NCI-H2227 treated with DMSO at 0.1 percent for 48 hours (cell line): ENCODE measurements at places on chromosomes 5 and 9.
A peak's percentile ranks its signal among the peaks of the same experiment; 100 is the strongest.

DNA sequence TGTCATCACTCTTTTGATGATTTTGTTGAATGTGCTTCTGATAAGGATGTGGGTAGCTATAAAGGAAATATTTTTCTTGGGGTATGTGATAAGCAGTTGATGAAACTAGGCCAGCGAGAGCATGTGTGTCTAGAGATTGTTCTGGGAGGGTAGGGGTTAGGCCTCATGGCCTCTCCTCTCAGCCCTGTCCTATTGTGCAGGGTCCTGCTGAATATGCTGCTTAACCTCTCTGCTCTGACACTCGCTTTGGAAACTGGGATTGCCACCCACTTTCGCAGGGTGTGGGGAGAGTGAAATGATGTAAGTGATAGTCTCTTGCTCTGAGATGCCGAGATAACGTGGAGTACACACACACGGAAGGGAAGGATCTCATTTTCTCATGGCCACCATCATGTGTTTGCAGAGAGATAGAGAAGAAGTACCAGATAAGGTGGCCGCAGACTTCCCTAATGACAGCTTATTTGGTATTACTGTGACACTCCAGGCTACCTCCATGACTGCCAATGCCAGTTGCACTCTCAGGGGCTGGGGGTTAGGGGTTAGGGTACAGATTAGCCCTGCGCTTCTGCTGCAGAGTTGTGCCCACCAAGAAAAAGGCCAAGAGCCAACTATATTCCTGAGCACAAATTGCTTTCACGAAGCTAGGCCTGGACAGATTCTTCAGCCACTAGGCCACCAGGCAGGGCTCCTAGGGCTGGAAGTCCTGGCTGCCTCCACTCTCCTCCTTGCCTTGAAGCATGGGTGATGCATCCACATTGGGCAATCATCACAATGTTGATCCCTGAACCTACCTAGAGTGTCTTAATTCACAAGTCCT is 25.2 kb upstream of the TNFAIP8 start:
- no peak for DNase-seq

- no peak for DNase-seq
These were observed 32.8 kb downstream of the TUT7 start for GRCh38 chr9:86321373-86321772.

- no peak for DNase-seq
These were observed 463.1 kb downstream of the NR2F1-AS1 start for GRCh38 chr5:93117751-93118531.

DNA sequence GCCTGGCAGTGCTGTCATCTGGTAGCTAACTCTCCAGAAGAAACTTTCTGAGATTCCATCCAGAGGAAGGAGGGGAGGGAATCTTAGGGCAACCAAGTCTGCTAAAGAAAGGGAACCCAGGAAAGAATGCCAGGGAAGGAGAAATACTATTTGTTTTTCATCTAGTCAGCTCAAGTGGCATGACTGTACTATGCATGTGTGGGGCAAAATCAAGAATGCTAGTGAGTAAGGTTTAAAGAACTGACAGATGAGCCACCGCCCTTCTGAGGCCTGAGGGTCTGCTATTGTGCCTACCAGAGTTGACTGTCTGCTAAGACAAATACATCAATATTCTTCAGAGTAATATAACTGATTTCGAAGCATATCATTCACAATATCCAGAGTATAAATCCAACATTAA is 204.2 kb downstream of the SLC12A2 start:
- no peak for DNase-seq

- no peak for DNase-seq
These were observed 58.2 kb downstream of the F2RL2 start for GRCh38 chr5:76565009-76565408.

DNA sequence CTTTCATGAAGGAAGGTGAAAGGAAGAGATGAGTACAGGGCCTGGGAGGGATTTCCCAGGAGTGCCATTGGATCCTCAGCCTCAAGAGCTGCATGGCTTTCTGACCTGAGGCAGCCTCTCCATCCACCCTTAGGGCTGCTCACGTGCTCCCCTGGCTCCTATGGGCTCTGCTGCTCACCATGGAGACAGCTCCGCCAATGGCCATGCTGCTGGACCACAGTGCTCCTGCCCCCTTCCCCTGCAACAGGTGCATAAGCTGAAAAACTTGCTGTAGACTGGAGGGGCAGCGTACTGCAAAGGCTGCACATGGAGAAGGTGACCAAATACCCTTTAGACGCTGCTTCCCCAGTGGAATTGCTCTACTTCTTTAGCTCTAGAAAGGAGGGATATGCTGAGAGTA is 112.7 kb upstream of the PANK3 start:
- DNase-seq, result no peak

- no peak for DNase-seq
These were observed 18.7 kb downstream of the HK3 start for GRCh38 chr5:176880366-176881020.

DNA sequence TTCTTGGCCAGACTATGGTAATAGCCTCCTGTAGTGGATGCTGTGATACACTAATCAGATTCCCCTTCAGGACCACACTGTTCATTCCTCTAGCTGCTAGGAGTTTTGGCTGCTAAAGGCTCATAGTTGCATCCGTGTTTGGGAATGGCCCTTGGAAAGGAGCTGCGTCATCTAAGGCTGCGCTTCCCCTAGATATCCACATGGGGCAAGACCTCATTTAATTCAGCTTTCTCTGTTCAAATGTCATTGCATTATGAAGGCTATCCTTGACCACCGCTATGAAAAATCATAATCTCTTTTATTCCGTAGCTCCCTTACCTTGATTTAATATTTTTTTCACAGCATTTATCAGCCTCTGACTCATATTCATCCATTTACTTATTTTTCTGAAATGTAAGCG is 258.3 kb upstream of the NR4A3 start:
- DNase-seq, result no peak

GRCh38 chr9:132238992-132239391 is 77.1 kb downstream of the NTNG2 start:
- DNase-seq, result no peak

GRCh38 chr9:124602204-124602603 is 95.0 kb upstream of the NR5A1 start:
- no peak for DNase-seq

GRCh38 chr9:112047538-112048066 is 127.5 kb downstream of the SUSD1 start:
- no peak for DNase-seq

DNA sequence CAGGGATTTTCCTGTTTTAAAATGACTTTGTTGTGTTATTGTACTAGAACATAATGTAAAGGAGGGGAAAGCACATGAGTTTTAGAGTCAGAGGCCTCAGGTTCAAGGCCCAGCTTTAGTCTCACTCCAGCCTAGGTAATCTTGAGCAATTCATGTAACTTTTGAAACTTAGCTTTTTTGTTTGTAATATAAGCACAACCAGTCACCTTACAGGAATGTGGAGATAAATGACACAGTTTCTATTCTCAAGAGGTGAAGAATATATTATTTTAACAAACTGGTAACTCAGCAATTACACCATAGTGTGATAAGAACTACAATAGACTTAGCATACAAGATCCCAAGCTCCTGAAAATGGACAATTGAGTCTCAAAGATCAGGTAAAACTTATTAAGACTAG is 51.2 kb downstream of the ADAMTS19 start:
- no peak for DNase-seq

DNA sequence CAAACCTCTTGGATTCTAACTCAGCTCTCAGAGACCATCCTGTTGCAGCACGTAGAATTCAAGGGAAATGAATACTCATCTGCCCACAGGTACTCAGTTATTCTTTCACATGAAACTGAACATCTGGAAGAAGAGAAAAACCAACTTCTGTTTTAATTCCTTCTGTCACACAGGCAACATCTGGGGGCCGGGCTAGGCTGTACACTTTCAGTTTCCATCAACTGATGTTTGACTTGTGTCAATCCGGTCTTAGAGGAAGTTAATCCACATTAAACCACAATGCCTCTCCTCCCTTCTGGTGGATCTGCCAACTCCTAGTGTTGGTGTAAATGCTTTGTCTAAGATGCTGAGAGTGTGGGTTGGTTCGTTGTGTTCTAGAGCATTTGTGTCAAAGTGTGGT is 17.6 kb downstream of the DMRT3 start:
- no peak for DNase-seq

- peak; percentile 77 for DNase-seq
These were observed 465.5 kb downstream of the DNAH5 start for GRCh38 chr5:13478831-13479465.

- DNase-seq, result no peak
These were observed 141.4 kb upstream of the PANK3 start for GRCh38 chr5:168720575-168720974.

DNA sequence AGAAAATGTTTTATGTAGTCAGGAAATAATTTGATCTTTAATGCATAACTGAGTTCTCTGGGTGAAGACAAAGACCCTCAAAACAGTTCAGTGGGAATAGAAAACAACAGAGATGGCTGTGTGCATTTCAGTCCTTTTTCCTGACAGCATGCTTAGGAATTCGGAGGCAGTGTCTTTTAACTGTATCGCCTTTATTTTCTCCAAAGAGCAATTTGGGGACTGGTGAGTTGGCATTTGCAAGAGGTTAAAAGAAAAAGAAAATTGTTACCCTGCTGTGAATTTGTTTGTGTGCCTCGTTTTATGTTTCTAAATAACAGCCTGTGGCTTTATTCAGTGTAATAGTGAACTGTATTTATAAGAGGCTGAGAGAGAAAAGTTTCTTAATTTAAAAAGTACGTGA is 227.8 kb upstream of the DMAC1 start:
- peak; percentile 24 for DNase-seq

- DNase-seq, result no peak
These were observed 18.9 kb upstream of the VLDLR start for GRCh38 chr9:2602704-2603116.

GRCh38 chr9:98506422-98507054 is 202.2 kb downstream of the GABBR2 start:
- DNase-seq, result no peak

- DNase-seq, result peak; percentile 10
These were observed 2.4 kb upstream of the SMC2 start for GRCh38 chr9:104091708-104092107.

- no peak for DNase-seq
These were observed 50.9 kb downstream of the JAKMIP2 start for GRCh38 chr5:147731431-147732290.

DNA sequence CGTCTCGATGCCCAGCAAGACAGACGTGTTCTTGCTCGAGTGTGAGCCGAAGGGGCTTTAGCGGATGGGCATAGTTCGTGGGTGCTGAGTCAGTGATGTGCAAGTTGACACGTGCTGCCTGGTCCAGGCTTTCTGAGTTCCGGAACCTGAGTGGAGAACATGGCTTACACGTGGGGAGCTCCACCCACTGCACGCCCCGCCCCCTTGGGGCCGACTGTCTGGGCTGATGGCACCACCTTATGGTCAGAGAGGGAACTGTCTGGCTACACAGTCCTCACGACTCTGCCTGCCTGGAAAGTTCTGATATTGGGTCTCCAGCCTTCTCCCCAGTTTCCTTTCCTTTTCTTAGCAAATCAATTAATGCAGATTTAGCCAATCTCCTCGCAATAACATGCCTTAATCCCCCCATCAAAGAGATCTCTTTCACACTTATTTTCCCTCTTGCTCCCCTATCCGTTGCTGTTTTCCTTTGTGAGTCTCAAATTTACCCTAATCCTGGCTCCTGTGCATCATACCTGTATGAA is 3.8 kb upstream of the STC2 start:
- no peak for DNase-seq

GRCh38 chr5:159198063-159199036 is 11.0 kb downstream of the RNF145 start:
- DNase-seq, result no peak

- no peak for DNase-seq
These were observed 206.1 kb upstream of the ZNF608 start for GRCh38 chr5:124952566-124952965.

DNA sequence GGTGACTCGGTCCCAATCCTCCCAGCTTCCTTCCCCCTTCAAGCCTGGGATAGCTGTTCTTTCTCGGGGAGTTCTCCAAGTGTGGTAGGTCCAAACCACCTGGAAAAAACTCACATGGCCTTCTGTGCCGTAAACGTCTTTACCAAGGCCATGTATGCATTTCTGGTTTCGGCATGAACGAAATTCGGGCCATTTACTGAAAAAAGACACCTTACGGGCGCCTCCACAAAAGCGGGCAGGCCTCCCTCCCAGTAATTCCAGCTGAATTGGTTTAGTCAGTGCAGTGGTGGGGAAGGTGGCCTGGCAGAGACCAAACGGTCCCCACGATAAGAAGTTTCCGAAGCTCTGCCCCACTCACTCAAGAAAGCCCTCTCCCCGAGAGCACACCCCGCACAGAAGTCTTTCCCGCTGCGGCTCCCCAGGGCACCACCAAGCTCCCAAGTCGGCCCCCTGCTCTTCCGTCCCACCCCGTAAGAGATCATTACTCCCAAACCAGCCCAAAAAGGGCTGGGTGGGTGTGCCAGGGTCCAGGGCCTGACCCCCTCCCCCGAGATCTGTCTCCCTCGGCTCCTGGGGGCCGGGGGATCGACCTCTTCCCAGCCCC is 86.3 kb upstream of the MELK start:
- no peak for DNase-seq

DNA sequence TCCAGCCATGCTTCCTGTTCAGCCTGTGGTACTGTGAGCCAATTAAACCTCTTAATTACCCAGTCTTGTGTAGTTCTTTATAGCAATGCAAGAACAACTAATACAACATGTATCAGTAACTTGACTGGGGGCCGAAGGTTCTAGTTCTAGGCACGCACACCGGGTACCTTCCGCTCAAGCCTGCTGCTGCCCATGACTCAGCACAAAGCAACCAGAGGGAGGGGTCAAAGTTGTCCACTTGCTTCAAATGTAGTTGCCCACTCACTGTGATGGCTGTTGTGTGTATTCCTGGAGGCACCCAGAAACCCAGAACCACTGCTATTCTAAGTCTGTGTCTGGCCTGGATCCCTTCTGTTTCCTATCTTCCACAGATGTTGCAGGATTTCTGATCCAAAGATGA is 222.6 kb downstream of the FRMD3 start:
- no peak for DNase-seq

GRCh38 chr5:91586232-91586631 is 203.1 kb upstream of the ARRDC3 start:
- no peak for DNase-seq

GRCh38 chr5:68770551-68770950 is 323.3 kb upstream of the SLC30A5 start:
- DNase-seq, result no peak

DNA sequence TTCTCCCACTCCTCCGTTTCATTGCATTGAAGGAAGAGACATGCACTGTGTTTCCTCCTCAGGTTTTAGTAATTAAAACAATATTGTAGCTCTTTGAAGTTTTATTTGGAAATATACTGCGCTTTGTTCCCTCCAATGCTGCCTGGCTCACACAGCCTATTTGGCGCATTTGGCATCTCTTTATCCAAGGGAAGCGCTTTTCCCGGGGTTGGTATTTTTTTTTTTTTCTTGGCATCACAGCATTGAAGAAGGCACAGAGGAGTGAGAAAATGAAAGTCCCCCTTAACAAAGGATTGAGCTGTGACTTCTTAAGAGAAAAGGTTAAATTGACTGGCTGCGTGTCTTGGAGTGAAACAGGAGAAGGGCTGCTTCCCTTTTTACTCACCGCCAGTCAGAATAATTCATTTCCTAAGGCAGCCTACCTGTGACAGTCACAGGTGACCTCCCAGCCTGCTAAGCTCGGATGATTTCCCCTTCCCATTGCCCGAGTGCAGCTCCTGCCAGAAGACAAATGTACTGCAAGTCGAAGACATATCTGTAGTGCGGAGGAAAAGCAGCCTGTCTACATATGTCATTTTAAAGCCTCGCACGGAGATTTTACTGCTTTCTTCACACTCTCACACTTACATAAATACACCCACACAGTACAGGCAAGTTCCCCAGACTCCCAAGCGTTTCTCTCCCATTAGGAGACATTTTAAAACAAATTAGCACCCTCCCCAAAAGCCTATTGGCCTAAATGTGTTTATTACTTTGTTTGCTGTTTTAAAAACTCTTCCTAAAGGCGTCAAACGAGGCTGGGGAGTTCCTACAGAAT is 665.5 kb upstream of the ZNF608 start:
- DNase-seq, result peak; percentile 51
